ENCODE measurements at places on chromosomes 13 and 19.

DNA sequence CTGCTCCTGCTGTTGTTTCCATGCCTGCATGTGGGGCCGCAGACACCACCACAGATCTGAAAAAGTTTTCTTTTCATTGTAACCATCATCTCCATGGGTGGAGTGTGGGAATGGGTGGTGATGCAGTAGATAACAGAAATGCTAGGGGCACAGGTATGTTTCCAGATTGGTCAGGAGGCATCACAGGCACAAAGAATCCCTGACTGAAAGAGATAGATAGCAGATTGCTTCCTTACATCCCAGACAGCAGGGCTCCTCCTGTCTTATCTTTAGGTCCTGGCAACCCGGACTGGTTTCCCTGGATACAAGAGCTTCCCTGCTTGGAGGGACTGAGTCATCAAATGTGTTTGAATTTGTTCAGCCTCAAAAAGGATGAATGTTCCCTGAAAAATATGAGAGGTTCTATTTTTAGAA is 1937.6 kb downstream of the PCDH9 start:
- DNase-seq, result no peak

GRCh38 chr19:39839678-39840327 is 5.8 kb upstream of the DYRK1B start:
- DNase-seq, result no peak

- DNase-seq, result no peak
These were observed 51.6 kb downstream of the ZNF146 start for GRCh38 chr19:36266375-36266961.

- DNase-seq, result no peak
These were observed 76.1 kb downstream of the SIPA1L3 start for GRCh38 chr19:37983153-37983552.

DNA sequence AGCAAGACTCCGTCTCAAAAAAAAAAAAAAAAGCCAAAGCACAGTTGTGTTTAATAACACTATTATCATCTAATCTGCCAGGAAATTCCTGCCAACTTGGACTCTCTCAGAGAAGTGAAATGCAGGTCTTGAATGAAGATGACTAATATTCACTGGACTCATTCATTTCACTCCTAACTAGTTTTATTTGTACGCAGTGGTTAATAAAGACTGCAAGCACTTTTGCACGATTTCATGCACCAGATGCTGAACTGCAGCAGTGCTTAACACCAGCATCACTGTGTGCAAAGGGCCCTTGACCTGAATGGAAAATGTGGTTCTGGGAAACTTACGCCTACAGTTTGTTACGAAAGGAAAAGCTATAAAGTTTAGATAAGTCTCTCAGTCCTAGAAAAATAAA is 63.3 kb downstream of the DHRS12 start:
- no peak for DNase-seq

Measured in tibial artery (tissue), 4 donors.